ENCODE measurements at places on chromosomes 2 and 18.

DNA sequence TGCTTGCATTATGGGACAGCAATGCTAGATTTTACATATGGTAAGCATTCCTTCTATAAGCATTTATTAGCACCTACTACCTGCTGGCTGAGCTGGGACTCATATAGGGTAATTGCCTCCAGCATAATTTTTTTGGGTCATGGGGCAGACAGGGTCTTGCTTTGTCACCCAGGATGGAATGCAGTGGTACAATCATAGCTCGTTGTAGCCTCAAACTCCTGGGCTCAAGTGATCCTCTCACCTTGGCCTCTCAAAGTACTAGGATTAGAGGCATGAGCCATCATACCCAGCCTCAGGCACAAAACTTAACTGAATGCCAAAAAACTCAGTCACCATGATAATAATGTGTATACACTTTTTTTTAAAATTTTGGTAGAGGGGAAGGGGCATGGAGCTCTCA is 35.3 kb downstream of the TMEM237 start:
- no peak for DNase-seq

DNA sequence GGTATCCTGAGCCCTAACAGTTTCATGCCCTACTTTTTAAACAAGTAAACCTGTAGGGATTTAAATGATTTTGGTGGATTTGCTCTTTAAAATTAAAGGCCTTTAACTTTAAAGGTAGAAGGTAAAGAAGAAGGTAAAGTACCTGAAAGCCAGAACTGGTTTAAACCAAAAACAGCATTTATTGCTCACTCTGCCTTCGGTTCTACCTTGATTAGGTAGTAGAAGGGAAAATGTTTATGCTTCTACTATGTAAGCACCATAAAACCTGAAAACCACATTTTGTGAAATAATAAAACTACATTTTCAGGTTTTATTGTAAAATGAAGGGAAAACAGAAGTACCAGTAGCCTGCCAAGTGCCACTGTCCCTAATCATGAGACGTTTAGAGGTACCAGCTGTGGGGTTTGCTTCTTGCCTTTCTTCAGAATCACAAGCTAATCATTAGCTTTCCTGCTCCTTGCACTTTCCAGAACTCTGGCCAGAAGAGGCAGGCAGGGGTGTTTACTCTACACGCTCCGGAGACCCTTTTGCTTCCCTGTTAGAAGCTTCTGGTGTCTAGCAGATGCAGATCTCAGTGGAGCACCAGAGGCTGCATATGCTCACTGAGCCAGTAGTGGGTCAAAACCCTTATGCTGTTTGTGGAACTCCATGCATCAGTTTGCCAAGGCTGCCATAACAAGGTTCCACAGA is 33.3 kb downstream of the RPIA start:
- peak; percentile 76 for DNase-seq

- DNase-seq: no peak
Observed at GRCh38 chr2:236536727-236537398, 32.8 kb upstream of the ACKR3 start.

DNA sequence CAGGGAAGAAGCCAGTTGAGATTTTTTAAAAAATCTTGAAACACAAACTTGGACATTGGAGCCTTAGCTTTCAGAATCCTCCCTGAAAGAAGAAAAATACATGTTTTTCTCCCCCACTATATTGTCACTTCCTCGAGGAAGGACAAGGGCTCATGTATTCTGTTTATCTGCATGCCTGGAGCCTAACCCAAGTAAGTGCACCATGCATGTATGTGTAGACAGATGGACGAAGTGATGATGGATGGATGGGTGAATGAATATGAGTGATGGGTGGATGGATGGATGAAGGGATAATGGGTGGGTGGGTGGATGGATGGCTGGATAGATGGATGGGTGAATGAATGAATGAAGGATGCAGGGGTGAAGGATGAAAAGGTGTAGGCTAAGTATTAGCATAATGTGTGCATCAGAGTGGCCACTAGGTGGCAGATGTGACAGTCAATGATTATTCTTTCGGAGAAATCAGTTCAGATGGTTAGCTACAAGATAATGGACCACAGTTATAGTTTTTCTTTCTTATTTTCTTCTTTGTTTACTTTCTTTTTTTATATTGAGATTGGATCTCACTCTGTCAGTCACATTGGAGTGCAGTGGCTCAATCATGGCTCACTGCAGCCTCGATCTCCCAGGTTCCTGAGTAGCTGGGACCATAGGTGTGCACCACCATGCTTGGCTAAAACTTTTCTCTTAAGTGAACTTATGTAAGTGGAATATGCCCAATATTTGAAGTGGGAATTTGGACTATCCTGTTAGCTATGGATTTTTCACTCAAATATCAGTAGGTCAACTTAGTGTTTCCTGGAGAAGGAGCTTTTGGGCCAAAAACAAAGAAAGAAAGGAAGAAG is 18.5 kb upstream of the CCDC93 start:
- DNase-seq: no peak

- no peak for DNase-seq
Observed at GRCh38 chr2:216119146-216119545, 10.0 kb downstream of the XRCC5 start.
